ENCODE measurements at places on chromosomes 16 and 17. TPM values are rescaled to one million over a fixed set of nuclear protein-coding genes. Genes with fewer than 3 reads are reported as not detected.

- H3K27me3 ChIP-seq, result peaks cover 5% of the 10 kb centered on the region
- no peak overlapping the region for H3K4me3 ChIP-seq
- no peak for DNase-seq
- H3K4me1 ChIP-seq, result no peaks in the 10 kb centered on the region
- H3K27ac ChIP-seq, result no peak overlapping the region
Measured at GRCh38 chr16:80946481-80946880, 60.2 kb downstream of the CMC2 start.

DNA sequence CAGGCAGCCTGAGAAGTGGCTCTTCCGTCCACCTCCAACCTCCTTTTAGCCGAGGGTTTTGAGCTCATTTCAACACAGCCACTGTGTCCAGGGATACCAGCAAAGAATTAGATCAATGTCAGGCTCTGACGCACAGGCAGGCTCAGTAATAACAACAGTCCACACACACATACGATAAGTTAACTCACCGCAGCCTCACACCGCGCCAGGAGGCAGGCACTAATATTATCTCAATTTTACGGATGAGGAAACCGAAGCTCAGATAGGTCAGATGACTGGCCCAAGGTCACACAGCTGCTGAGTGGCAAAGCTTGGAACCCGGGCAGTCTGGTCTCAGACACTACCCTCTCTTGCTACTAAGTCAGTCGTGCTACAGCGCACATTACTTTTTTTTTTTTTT lies 22.9 kb downstream of the ABR start:
- DNase-seq, result no peak
- peaks cover 3% of the 10 kb centered on the region for H3K36me3 ChIP-seq
- no peaks in the 10 kb centered on the region for H3K27me3 ChIP-seq
- H3K27ac ChIP-seq, result no peak overlapping the region
- no peaks in the 10 kb centered on the region for H3K4me1 ChIP-seq
- H3K4me3 ChIP-seq, result no peak overlapping the region

- no peak for DNase-seq
- H3K4me1 ChIP-seq, result peaks cover 6% of the 10 kb centered on the region
- peaks cover 1% of the 10 kb centered on the region for H3K36me3 ChIP-seq
Measured at GRCh38 chr16:68921637-68922036, 78.3 kb downstream of the TANGO6 start.

SYT17 gene
- 6.6 TPM for total RNA-seq

- H3K27ac ChIP-seq, result no peak overlapping the region
- H3K4me1 ChIP-seq, result peaks cover 5% of the 10 kb centered on the region
Measured at GRCh38 chr17:65634533-65634932, 73.1 kb upstream of the AXIN2 start.

DNA sequence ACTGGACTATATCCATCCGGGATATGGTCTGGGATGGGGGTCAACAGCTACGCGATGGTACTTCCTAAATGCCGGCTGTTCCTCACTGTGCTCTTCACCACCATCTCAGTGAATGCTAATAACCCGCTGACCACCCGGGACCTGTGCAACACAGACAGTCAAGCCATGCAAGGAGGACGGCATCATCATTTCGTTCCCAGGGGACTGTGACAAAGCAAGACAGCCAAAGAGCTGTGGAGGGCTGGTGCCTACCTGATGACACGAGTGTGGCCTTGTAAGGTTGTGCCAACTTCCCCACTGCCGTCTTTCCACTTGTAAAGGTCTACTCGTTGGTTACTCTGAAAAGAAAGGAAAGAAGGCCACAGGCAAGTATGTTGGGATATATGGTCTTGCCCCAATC lies 33.7 kb downstream of the WDR59 start:
- H3K27ac ChIP-seq, result no peak overlapping the region
- no peak overlapping the region for H3K4me3 ChIP-seq
- no peaks in the 10 kb centered on the region for H3K4me1 ChIP-seq
- no peak for DNase-seq

GRCh38 chr17:53891726-53892125 lies 69.0 kb downstream of the KIF2B start:
- no peaks in the 10 kb centered on the region for H3K36me3 ChIP-seq
- H3K4me1 ChIP-seq, result no peaks in the 10 kb centered on the region
- no peaks in the 10 kb centered on the region for H3K27me3 ChIP-seq
- no peak overlapping the region for H3K27ac ChIP-seq
- DNase-seq, result no peak

DNA sequence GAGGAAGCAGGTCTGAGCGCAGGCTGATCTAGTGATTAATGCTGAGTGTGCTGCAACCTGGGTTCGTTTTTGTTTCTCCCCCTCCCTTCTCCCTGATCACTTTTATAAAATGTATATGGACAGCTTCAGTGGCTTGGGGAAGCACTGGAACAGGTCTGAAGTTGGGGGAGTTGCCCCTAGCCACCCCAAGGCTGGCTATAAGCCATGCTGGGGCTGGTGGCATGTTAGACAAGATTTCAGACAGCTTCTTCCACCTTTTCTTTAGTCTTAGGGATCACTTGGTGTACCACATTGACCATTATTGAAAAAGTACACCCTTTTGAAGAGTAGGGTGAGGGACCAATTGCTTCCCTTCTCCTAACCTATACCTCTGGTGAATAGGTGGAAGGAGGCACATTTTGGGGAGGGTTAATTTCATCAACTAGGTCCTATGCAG lies 3.8 kb upstream of the VAC14 start:
- H3K27ac ChIP-seq, result no peak overlapping the region
- DNase-seq, result no peak
- H3K36me3 ChIP-seq, result no peaks in the 10 kb centered on the region
- peaks cover 8% of the 10 kb centered on the region for H3K4me1 ChIP-seq
- peaks cover 38% of the 10 kb centered on the region for H3K27me3 ChIP-seq

DNA sequence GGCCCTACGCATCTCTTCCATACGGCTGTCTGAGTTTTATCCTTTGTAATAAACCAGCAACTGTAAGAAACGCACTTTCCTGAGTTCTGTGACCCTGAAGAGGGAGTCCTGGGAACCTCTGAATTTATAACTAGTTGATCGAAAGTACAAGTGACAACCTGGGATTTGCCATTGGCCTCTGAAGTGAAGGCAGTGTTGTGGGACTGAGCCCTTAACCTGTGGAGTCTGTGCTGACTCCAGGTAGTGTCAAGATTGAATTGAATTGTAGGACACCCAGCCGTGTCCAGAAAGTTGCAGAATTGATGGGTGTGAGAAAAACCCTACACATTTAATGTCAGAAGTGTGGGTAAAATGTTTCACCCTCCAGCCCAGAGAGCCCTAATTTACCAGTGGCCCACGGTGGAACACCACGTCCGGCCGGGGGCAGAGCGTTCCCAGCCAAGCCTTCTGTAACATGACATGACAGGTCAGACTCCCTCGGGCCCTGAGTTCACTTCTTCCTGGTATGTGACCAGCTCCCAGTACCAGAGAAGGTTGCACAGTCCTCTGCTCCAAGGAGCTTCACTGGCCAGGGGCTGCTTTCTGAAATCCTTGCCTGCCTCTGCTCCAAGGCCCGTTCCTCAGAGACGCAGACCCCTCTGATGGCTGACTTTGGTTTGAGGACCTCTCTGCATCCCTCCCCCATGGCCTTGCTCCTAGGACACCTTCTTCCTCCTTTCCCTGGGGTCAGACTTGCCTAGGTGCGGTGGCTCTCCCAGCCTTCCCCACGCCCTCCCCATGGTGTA lies 1.5 kb downstream of the GAA start:
- no peaks in the 10 kb centered on the region for H3K36me3 ChIP-seq
- peaks cover 11% of the 10 kb centered on the region for H3K4me1 ChIP-seq
- peaks cover 9% of the 10 kb centered on the region for H3K27me3 ChIP-seq
- H3K4me3 ChIP-seq, result peak overlapping the region; percentile 93
- H3K27ac ChIP-seq, result no peak overlapping the region
- DNase-seq, result no peak

ESRP2 gene
- 88.6 TPM for total RNA-seq

DNA sequence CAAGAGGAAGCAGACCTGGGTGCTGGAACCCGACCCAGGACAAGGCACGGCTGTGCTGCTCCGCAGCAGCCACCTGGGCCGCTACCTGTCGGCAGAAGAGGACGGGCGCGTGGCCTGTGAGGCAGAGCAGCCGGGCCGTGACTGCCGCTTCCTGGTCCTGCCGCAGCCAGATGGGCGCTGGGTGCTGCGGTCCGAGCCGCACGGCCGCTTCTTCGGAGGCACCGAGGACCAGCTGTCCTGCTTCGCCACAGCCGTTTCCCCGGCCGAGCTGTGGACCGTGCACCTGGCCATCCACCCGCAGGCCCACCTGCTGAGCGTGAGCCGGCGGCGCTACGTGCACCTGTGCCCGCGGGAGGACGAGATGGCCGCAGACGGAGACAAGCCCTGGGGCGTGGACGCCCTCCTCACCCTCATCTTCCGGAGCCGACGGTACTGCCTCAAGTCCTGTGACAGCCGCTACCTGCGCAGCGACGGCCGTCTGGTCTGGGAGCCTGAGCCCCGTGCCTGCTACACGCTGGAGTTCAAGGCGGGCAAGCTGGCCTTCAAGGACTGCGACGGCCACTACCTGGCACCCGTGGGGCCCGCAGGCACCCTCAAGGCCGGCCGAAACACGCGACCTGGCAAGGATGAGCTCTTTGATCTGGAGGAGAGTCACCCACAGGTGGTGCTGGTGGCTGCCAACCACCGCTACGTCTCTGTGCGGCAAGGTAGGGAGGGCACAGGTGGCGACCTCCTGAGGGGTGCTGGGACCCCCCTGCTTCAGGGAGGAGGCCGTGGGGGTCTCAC lies 667 bp downstream of the FSCN2 start:
- H3K27ac ChIP-seq, result no peak overlapping the region
- no peak for DNase-seq
- no peaks in the 10 kb centered on the region for H3K36me3 ChIP-seq
- peaks cover 15% of the 10 kb centered on the region for H3K27me3 ChIP-seq
- no peak overlapping the region for H3K4me3 ChIP-seq

TM4SF5 gene
- 0.44 TPM for total RNA-seq

MARVELD3 gene
- 33.7 TPM for total RNA-seq

DNA sequence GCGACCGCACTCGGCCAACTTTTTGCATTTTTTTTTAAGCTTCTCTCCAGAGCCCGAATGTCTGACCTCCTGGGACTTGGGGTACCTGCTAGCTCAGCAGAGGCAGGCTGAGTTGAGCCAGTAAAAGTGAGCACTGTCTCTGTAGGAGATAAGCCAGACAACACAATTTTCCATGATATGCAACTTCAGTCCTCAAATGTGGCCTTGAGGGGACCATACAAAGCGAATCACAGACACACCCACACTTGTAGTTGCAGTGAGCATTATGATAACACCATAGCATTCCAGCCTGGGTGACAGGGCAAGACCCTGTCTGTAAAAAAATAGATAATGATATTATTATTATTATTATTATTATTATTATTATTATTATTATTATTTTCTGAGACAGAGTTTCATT lies 2.6 kb downstream of the DPEP2 start:
- no peaks in the 10 kb centered on the region for H3K36me3 ChIP-seq
- no peak overlapping the region for H3K4me3 ChIP-seq
- H3K27me3 ChIP-seq, result peaks cover 2% of the 10 kb centered on the region
- no peak for DNase-seq
- H3K27ac ChIP-seq, result no peak overlapping the region
- H3K4me1 ChIP-seq, result no peaks in the 10 kb centered on the region

DNA sequence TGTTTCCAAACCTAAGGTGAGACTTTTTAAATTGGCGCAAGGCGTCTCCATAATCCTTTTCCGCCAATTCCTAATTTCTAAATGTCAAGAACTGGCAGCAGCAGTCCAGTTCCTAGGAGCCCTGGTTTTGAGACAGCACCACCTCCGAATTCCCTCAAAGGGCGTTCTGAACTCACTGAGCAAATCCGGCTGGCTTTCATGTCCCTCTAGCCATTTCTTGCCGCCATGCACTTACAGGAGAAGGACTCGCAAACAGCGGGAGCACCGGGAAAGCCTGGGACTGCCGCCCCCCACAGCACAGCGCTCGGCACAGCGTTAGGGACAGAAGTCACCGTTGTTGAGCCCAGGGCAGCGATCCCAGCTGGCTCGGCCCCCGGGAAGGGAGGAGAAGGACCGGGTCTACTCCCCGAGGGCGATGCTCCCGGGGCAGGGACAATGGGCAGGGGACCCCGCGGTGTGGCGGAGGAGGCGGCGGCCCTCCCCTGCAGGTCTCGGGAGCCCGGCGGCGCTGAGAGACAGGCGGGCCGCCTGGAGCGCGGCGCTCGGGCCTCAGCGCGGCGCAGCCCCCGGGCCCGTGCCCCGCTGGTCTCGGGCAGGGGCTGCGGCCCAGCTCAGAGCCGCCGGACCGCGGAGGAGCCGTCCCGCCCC lies 545 bp downstream of the ARHGAP17 start:
- peaks cover 26% of the 10 kb centered on the region for H3K4me1 ChIP-seq
- DNase-seq, result peak; percentile 21
- H3K36me3 ChIP-seq, result peaks cover 3% of the 10 kb centered on the region
- peaks cover 5% of the 10 kb centered on the region for H3K27me3 ChIP-seq
- H3K27ac ChIP-seq, result peak overlapping the region; percentile 99
- H3K4me3 ChIP-seq, result peak overlapping the region; percentile 97

IL17C gene
- 0.29 TPM for total RNA-seq

DNA sequence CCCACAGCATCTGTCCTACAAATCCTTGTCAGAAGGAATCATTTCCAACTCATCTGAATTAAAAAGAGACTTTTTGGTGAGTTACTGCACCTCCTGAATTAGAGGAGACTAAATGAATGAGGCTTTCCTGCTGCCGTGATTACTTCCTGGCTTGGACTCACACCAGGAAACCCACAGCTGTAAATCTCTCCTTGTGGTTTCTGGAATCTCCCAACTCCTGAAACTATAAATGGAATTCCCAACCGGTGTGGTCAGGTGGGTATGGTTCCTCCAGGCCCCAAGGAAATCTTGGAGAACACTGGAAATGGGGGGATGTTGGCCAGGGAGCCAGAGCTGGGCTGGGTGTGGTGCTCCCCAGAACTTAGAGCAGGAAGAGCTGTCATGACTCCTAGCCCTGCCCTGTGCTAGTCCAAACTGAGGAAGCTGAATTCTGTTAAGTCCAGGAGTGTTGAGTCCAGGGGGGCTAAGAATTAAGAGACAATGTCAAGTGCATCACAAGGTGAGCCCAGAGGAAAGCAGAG lies 216.4 kb downstream of the GSG1L start:
- H3K27me3 ChIP-seq, result peaks cover 18% of the 10 kb centered on the region
- no peak overlapping the region for H3K4me3 ChIP-seq
- no peak for DNase-seq
- no peaks in the 10 kb centered on the region for H3K4me1 ChIP-seq
- H3K36me3 ChIP-seq, result no peaks in the 10 kb centered on the region

- H3K36me3 ChIP-seq, result no peaks in the 10 kb centered on the region
- DNase-seq, result no peak
- peaks cover 51% of the 10 kb centered on the region for H3K27me3 ChIP-seq
Measured at GRCh38 chr16:66258916-66259845, 107.3 kb upstream of the CDH5 start.

KRT31 gene
- not detected for total RNA-seq

All from progenitor cell of endocrine pancreas (in vitro differentiated cells).